Cardiac septum (tissue), 1 donor: ENCODE measurements at places on chromosomes 6 and 20. TPM values are rescaled to one million over a fixed set of nuclear protein-coding genes. Genes with fewer than 3 reads are reported as not detected.

DNA sequence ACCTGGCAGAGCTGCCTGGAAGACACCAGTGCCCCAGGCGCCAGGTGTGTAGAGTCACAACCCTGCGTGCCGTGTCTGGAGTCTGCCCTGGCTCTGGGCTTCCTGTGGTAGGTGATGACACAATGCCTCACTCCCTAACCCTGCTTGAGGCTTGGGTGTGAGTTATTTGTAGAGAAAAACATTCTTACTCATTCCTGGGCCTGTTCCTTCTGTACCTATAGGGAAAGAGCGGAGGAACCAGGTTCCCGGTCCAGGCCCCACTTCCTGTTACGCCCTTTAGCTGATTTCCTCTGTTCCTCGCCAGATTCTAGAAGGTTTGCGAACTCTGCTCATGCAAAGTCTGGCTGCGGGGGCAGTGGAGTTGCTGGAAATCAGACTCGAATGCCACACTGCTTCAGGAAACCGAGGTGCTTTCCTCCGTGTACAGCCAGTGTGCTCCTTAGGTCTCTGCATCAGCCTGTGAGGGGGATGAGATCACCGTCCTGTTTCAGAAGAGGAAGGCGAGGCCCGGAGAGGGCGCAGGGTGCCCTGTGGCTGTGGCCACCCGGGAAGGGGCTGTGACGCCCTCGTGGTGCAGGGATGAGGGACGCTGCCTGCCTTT is 67.1 kb upstream of the DUSP22 start:
- no peak for DNase-seq

Gene TMC2
- total RNA-seq: not detected

Gene MRPS18B
- total RNA-seq: 96.1 TPM

DNA sequence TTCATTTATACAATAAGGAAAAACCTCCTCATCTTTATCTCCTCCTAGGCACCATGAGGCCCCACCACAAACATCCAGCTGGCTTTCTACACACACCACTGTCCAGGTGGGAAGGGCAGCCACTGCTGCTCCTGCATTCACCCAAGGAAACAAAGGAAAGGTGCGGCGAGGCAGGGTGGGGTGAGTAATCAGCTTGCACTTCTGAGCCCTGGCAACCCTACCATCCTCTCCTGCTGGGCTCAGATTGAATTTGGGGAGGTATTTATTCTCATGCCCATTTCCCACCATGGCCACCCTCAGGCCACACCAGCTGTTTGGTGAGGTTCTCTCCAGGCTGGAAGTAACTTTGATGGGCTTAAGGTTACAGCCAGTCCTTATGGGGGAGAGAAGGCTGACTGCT is 31.2 kb upstream of the SPDEF start:
- DNase-seq: peak; percentile 5

Gene NFATC2
- 4.3 TPM for total RNA-seq

Gene DNMT3B
- 0.62 TPM for total RNA-seq

DNA sequence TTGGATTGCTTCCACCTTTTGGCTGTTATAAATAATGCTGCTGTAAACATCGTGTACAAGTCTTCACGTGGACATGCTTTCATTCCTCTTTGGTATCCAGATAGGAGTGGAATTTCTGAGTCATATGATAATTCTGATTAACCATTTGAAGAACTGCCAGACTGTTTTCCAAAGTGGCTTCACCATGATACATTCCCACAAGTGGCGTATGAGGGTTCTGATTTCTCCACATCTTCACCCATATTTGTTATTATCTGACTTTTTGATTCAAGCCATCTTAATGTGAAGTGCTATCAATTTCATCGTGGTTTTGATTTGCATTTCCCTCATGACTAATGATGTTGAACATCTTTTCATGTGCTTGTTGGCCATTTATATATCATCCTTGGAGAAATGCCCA is 2.9 kb upstream of the SNRPB start:
- no peak for DNase-seq

DNA sequence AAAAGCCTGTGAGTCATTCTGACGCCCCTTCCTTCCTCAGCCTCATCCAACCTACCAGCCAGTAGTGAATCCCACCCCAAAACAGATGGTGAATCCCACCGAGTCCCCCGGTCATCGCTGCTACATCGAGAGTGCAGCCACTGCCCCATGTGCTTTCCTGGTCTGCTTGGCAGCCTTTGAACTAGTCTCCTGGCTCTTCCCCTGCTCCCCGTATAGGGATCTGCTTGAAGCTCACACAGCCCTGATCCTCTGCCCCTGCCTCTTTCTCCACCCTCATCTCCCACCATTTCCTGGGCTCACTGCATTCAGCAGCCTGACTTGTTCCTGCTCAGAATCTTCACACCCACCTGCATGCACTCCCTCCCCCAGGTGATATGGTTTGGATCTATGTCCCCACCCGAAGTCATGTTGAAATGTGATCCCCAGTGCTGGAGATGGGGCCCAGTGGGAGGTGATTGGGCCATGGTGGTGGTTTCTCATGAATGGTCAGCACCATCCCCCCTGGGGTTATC is 14.6 kb downstream of the SYNJ2 start:
- DNase-seq: peak; percentile 68
